ENCODE measurements at places on chromosomes 6 and 20.

DNA sequence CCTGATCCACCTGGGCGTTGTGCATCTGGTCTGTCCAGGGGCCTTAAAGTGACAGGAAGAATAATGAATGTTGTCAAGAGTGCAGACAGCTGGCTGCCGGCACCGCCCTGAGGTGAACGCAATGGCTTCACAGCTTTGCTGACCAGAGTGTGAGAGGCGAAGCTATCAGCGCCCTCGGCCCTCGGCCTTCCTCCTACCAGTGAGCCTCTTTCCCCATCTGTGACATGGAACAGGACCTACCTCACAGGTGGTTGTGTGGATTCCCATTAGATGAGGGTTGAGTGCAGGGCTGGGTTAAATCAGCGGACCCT, 54.8 kb downstream of the CTCFL start:
- DNase-seq: no peak

DNA sequence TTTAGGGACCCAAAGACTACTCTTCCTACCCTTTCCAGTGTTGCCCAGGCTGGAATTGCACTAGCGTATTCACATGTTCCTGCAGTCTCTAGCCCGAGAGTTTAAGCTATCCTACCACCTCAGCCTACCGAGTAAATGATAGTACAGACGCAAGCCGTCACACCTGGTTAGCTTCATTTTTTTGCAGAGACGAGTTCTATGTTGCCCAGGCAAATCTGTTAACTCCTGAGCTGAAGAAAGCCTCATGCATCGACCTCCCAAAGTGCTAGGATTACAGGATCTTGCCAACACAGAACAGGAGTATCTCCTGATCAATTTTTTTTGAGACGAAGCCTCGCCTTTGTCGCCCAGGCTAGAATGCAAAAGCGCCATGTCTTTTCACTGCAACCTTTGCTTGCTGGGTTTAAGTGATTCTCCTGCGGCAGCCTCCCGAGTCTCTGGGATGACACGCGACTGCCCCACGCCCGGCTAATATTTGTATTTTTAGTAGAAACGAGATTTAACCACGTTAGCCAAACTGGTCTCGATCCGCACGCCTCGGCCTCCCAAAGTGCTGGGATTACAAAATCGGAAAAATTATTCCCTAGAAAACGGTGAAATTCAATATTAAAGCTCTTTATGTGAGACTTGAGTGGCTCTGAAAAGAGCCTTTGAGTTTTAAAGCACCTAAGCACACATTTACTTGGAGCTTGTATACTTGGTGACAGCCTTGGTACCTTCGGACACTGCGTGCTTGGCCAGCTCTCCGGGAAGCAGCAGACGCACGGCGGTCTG, 128.5 kb downstream of the HFE start:
- DNase-seq: peak; percentile 61

- DNase-seq: peak; percentile 30
Observed at GRCh38 chr6:25035174-25035511, 99.4 kb upstream of the RIPOR2 start.

DNA sequence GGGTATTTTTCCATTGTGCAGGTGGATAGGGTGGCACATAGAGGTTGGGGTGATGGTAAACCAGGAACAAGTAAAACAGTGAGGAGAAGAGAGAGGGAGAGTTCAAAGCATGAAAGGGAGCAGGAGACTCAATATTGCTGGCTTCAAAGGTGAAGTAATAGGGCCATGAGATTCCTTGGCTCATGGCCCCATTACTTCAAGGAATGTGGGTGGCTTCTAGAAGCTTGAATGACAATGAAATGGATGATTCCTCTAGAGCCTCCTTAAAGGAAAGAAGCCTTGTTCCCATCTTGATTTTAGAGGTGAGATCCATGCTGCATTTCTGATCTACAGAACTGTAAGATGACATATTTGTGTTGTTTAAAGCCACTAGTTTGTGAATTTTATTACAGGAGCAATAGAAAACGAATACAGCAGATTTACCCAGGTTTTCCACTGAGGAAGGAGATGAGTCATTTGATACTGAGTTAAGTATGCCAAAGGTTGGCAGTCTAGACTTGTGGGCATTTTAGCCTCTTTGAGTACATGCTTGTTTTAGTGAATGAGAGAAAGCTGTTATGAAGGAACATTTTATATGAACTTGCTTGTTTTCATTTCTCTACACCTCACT, 110.4 kb downstream of the PLCB4 start:
- no peak for DNase-seq

- no peak for DNase-seq
Observed at GRCh38 chr6:157376706-157377230, 4.2 kb upstream of the ZDHHC14 start.

DNA sequence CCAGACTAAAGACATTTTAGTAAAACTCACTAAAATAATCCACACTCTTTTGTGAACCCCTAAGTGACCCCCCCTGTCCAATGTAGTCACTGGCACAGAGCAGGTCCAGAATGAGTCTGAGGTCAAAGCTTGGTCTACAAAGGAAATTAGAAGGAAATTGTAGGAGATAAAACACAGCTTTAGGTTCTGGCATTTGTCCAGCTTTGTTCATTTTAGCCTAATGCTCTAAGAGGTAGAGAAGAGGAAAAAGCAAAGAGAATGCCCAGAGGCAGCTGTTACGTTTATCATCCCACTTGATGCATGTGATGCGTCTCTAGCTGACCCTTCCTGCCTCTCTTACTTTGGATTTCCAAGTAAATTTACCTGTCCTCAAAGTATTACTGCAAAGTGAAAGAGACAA, 62.5 kb downstream of the CNKSR3 start:
- DNase-seq: no peak

GRCh38 chr6:40343877-40344565, 243.1 kb downstream of the LRFN2 start:
- no peak for DNase-seq

- DNase-seq: peak; percentile 53
Observed at GRCh38 chr6:3977875-3978711, 100.8 kb downstream of the FAM217A start.

DNA sequence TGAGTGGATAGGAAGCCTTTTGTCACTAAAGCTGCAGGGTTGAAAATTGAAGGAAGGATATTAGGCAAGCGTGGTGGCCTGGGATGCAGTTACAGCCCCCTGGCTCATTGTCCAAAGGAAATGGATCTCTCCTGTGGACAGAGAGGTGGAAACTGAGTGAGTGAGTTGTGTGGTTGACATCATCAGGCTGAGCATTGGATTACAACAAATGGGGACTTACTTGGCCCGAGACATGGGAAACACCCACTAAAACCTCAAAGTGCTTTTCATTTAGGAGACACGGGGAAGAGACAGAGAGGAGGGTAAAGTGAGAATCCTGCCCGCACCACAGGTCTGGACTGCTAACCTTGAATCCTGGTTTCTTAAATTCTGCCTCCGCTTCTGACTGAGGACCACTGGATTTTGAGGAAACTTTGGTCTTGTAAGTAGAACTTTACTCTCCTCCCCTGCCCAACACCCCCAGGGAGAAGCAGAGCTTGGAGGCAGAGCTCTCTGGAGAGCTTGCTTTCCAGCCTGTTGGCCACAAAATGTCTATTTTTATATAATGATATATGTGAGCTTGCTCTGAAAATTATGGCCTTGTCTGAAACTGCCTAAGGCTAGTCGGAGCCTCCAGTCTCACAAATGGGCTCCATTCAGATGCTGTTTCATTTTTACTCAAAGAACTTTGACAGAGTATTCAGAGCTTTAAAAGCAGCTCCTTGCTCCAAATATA, at the start of gene PKIG:
TSS of gene PKIG (plus strand) at position 269 of the 715 bp plus-strand sequence. CDS start 31,978 bp downstream, outside the sequence.
- no peak for DNase-seq

- DNase-seq: no peak
Observed at GRCh38 chr6:38415231-38416005, 224.3 kb downstream of the BTBD9 start.

- no peak for DNase-seq
Observed at GRCh38 chr6:89605861-89606260, 32.7 kb downstream of the LYRM2 start.

DNA sequence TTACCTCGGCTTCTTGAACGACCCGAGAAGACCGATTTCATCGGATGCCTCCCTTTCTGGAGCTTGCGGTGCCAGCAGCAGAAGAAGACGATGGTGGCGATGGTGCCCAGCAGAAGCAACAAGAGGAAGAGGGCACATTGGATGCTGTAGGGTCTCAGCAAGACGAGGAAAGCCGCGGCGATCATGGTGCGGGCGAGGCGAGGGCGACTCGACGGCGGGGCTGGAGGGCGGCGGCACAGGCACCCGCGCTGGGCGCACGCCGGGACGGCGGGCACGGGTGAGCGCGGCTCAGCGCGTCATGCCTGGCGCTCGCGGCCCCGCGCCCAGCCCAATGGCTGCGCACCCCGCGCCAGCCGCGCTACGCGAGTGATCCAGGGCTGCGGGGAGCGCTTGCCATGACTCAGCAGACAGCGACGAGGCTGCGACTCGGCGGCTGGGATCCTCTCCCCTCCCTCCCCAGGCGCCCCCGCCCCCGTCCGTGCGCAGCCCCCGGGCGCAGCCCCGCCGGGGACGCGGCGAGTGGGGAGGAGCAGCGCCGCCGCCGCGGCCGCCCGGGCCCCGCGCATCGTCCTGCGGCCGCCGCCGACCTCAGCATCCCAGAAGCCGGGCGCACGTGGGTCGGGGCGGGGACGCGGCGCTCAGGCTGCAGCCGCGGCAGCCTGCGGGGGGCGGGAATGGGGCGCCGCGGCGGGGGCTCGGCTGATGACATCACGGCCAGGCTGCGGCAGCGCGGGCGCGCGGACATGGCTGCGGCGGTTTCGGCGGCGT, at the start of gene BEND6:
TSS of gene BEND6 (plus strand) at position 705 of the 768 bp plus-strand sequence. CDS start 26,704 bp downstream, outside the sequence.
- peak; percentile 36 for DNase-seq

DNA sequence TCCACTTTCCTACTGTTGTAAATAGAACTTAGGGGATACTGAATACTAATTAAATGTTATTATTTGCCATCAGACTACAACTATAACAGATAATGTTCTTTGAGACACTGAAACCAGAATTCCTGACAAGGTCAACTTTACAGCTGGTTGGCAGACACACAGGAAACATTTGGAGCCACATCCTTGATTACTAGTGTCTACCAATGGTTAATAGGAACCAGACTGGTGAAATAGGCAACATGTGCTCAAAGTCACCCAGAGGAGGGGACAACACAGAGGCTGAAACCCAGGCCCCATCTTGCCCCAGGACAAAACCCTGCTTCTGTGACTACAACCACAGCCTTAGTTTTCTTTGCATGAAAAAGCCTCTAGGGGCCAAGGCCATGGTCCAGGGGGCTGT, 47.8 kb upstream of the NT5E start:
- DNase-seq: no peak

DNA sequence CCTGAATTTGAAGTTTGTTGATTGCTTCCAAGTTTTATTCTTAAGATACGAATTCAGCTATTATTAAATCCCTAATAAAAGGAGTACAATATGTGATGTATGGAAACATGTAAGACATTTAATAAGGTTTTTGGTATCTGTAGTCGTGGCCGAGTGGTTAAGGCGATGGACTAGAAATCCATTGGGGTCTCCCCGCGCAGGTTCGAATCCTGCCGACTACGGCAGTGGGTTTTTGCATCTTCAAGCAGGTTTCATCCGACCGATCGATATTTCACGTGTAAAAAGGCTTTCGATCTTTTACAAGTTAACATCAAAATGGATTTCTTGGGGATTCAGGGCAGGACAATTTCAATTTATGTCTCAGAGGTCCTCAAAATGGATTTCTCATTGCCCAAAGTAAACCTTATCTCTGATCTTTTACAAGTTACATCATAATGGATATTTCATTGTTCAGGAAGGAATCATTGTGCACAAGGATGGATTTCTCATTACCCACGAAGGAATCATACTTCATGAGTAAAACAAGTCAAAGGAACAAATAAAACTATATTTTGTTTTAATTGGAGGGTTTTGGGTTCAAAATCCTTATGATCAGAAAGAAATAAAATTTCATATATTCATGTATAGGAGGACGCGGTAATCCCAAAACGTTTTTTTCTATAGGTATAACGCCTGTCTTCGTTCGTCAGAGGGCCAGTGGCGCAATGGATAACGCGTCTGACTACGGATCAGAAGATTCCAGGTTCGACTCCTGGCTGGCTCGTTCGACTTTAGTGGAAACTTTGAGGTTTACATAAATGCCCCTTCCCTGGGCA, 37.3 kb upstream of the BTN3A2 start:
- DNase-seq: peak; percentile 90

- peak; percentile 13 for DNase-seq
Observed at GRCh38 chr6:111263837-111264236, 176.5 kb downstream of the SLC16A10 start.

- no peak for DNase-seq
Observed at GRCh38 chr20:45091366-45091765, 9.6 kb downstream of the KCNS1 start.

GRCh38 chr6:92568541-92568940, 850.8 kb downstream of the EPHA7 start:
- no peak for DNase-seq

- no peak for DNase-seq
Observed at GRCh38 chr6:116447496-116448011, 13.6 kb upstream of the CALHM6 start.

DNA sequence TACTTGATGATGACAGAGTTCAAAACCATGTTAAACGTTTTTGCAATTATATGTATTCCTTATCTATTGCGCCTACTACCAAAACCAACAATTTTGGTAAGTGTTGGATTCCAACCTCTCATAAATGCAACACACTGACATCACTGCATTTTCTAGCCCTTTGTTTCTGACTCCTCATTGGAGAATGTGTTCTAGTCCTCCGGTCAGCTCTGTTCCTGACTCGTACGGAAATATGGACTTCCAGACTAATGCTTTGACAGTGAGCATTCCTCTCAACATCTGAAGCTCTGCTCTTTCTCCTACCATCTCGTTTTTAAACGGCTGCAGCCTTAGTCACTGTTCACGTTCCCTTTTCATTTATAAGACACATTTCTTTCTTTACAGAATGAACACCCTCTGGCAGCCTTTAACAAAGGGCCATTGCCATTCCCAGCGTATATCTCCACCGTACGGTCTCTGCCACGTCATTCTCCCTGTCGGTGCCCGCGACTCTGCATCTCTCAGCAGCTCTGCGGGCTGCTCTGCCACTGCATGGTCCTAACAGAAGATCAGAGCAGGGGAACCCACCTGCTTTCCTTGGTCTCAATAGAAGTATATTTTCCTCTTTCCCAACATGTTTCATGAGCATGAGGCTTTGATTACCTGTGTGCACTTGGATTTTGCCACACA, 103.0 kb upstream of the SYNDIG1 start:
- no peak for DNase-seq

DNA sequence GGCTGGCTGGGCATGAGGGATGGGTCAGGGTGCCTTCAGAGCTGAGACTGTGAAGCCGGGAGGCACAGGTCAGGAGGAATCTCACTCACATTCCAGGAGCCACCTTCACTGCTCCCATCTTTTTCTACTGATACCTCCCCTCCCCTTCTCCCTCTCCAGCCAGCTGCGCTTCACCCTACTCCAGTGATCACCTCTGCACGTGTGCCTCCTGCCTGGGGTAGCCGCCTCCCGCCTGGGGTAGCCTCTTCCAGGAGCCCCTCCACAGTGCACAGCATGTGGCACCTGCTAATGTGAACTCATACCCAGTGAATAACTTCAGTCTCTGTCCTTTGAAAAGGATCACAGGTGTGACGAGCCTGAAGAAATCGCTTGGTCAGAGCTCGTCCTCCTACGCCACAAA, 232.6 kb downstream of the TMEM242 start:
- no peak for DNase-seq

Data from activated CD4-positive, alpha-beta T cell treated with anti-CD3 and anti-CD28 coated beads, Interleukin-2, Interleukin-4, amounts not matched to agents 100 ng/mL and 50 ng/mL, durations not matched to agents 16 hours and 8 hours (primary cell).